ENCODE measurements at places on chromosomes 13 and 19.
A peak's percentile ranks its signal among the peaks of the same experiment; 100 is the strongest.

DNA sequence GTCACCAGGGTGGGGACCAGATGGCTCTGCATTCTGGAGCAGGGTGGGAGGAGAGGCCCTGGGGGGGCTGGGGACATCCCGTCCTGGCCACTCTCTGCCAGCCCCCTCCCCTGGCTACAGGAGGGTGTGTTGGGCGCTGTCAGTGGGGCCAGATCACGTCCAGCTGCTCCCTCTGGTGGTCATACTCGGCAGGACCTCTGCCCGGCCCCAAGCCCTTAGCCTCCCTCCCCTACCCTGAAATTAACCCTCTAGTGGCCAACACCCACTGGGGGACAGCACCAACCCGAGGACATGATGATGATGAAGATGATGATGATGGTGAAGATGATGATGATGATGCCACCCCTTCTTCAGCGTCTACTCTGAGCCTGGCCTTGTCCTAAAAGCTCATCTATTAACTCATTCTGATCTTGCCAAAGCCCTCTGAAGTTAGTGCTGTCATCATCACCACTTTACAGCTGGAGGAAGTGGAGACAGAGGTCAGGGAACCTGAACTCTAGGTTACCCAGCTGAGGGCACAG, 590 bp upstream of the LGI4 start:
- DNase-seq = no peak

DNA sequence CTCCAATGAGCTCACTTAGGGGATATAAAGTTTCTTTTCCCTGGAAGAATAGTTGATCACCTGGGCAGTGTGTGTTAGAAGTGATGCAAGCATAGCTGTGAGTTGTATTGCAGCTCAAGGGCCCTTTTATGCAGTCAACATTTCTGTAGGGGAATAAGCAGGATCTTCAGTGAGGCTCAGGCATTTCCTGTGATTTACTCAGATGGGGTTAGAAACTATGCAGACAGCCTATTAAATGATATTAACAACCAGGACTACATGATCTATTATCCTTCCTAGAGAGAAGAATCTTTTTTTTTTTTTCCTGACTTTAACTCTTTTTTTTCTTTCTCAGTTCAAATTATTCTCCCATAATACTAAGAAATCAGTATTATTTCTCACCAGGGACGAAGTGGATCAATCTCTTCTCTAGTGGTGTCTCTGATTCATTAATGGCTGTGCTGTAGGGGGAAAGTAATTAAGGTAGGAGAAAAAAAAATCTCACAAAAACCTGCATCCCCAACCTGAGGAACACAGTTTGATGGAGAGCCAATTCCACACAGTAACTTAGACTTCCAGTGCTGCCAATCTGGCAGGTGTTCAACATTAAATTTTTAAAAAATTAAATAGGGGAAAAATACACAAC, 126.4 kb upstream of the SLC10A2 start:
- DNase-seq = no peak

GRCh38 chr13:38700051-38700450, 13.2 kb downstream of the FREM2 start:
- DNase-seq = no peak

GRCh38 chr13:71005919-71006318, 861.1 kb downstream of the DACH1 start:
- DNase-seq = no peak

GRCh38 chr13:104984296-104984818, 1551.1 kb downstream of the EFNB2 start:
- peak; percentile 26 for DNase-seq

DNA sequence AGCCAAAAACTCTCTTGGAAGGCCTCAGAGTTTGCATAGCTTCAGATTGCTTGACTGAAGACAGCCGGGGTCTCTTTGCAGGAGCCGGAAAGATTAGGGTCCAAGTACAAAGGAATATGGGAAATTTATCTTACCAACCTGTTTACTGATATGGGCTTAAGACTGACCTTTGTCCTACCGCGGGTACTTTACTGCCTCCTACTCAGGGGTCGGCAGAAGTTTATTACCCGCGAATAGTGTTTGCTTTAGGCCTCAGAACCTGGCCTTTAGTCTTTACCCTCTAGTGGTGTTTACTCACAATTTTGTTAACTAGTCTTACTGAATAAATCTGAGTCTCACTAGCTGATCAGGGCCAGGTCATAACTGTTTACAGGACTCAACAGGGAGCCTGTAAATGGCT, 765.4 kb upstream of the SPRY2 start:
- no peak for DNase-seq

- no peak for DNase-seq
Observed at GRCh38 chr13:103772576-103772975, 706.4 kb upstream of the SLC10A2 start.

DNA sequence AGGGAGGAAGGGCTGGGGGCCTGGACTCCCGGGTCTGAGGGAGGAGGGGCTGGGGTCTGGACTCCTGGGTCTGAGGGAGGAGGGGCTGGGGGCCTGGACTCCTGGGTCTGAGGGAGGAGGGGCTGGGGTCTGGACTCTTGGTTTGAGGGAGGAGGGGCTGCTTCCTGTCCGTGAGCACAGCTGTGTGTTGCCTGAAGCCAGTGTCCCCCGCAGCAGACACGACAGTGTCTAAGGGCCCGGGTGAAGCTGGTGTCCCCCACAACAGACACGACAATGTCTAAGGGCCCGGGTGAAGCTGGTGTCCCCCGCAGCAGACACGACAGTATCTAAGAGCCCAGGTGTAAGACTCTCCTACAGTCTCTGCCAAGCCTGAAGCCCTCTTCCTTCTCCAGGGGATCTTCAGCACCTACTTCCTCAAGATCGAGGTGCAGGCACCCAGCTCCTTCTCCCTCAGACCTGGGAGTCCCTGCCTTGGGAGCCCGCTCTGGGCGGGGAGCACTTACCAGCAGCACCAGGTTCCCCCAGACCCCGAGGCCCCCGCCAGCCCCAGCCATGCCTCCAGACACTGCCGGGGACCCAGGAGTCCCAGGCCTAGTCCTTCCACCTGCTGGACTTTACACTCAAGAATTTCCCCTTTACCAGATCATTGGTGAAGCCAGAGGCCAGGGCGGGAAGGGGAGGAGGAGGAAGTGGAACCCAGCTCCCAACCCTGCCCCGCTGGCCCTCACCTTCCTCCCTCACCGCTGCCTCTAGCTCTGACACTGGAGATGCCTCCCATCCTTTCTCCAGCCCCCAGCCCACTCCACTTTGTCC, at the start of gene PTPRH:
Gene PTPRH, minus strand, starts transcription at position 622 of the 813 bp plus-strand sequence. Its CDS starts 68 bp downstream, at position 554.
- no peak for DNase-seq

DNA sequence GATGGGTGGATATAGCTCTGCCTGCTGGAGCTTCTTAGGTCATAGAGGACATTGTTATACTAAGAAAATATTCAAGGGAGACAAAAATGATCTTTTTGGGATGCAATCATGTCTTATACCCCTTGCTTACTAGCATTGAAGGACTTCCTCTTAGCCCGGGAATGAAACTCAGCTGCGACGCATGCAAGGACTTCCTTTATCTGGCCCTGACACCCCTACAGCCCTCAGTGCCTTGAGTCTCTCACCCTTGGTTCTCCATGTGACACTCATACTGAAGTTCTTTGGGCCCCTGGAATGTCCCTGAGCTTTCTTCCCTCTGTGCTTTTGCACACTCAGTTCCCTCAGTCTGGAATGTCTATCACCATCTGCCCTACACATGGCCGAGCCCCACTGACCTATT, 72.5 kb upstream of the MTIF3 start:
- DNase-seq = no peak

DNA sequence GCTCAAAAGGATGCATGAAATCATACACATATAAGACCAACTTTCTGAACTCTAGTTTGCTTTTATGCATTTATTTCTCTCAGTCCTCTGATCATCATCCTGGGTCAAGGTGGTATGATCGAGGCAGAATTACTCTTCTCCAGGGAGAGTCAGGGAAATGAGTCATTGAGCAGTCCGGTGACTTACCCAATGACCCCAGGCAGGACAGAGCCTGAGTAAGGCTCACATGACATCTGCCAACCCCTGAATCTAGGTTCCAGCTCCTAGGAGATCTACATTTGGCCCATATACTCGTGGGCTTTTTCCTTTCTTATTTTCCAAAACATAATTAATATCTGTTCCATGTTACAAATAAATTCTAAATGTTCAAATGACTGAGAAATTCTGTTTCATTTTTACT, 502.3 kb downstream of the FOXO1 start:
- DNase-seq = no peak

GRCh38 chr19:10929402-10929794, 787 bp downstream of the TIMM29 start:
- no peak for DNase-seq

DNA sequence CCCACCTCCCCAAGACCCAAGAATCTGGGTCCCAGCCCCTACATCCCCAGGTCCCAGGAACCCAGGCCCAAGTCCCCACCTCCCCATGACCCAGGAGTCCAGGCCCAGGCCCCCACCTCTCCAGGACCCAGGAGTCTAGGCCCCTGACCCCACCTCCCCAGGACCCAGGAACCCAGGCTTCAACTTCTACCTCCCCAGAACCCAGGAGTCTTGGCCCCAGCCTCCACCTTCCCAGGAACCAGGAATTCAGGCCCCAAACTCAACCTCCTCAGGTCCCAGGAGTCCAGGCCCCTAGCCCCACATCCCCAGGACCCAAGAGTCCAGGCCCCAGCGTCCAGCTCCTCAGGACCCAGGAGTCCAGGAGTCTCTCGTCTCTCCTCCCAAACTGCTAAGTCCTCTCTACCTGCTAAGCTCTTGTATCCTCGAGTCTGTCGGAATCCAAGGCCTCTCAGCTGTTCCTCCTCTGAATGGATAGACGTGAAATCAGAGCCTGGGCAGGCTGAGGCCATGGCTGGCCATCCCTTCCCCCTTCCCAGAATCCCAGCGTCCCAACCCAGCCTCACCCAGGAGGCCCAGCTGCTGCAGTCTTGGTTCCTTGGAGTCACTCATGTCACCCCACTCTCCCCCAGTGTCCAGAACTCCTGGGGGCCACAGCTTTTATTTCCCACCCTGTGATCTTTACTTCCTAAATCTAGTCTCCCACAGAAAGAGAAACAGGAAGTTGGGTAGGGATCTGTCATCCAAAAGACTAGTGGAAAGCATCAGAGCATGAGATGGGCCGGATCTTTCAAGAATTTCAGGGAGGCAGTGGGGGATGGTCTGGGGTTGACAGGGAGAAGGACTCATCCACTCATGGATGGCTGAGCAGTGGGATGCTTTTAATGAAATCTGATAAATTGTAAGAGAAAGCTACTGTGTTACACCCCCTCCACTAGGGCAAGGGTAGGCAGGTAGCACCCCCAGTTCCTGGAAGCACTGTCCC, at the start of gene CD209:
Gene CD209, minus strand, starts transcription at position 632 of the 982 bp plus-strand sequence. Its CDS starts 23 bp downstream, at position 609.
- DNase-seq = no peak

DNA sequence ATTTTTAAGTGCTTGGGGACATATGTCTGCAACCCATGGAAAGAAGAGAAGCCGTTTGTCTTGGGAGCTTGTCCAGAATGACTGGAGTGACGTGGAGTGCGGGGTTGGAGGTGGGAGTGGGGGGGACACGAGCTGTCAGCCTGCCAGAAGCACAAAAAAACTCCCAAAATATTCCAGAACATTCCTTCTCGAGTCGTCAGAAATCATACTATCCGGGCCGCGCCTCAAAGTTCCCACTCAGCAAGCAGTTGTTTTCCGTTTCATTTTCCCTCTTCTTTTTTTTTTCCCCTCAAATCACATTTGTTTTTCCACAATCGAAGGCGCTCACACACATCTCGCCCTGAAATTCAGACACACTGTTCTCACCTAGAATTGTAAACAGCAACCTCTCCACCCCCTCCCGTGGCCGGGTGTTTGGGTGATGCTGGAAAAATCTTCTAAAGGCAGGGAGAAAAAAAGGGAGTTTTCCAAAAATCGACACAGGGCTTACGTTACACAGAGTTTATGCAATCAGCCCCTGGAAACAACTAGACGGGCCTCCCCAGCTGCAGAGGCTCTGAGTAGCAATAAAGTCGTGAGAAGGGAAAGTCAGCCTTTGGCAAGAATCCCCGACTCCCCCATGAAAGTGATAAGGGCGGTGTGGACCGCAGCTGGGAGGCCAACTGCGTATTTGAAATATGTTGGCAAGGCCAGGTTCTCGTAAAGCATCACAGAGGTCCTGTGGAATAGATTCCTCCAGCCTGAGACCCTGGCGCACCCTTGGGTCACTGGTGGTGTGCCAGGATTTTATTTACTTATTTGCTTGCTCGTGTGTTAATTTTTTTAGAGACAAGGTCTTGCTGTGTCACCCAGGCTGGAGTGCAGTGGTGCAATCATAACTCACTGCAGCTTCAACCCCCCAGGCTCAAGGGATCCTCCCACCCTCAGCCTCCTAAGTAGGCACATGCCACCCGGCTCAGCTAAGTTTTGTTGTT, 31.2 kb upstream of the KLF2 start:
- DNase-seq = peak; percentile 56

DNA sequence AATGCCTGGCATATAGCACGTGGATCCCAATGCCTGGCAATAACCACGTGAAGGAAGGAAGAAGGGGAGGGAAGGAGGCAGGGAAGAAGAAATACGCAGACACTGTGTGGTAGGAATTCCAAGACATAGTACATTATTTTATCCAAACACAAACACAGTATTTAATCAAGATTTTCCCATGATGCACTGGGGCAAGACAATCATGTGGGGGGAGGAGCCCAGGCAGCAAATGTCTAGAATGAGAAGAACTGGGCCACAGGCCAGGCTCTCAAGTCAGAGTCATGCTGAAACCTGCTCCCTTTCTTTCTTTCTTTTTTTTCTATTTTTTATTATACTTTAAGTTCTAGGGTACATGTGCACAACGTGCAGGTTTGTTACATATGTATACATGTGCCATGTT, 717.9 kb downstream of the UQCRFS1 start:
- DNase-seq = no peak

DNA sequence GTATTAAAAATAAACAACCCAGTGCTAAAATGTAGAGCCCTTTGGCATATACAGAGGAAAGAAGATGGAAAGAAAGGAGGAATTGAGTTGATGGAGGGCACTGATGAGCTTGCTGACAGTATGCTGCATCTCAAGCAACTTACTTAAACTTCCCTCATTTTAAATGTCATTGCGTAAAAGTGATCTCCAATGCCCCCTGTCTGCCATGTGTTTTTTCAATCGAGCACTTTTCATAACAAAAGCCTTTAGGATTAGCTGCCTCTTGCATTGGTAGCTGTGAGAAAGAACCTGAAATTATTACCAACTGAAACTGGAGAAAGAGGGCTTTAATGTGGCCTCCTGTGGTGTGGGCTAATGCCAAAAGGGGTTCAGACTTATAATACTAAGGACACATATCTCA, 541.6 kb downstream of the SUCLA2 start:
- no peak for DNase-seq
